ENCODE measurements at places on chromosomes 11 and 22.
A peak's percentile ranks its signal among the peaks of the same experiment; 100 is the strongest.

GRCh38 chr11:26859416-26859815 is 134.5 kb upstream of the FIBIN start:
- no peak for DNase-seq

- DNase-seq, result no peak
These were observed 133.7 kb upstream of the NARS2 start for GRCh38 chr11:78708388-78708787.

GRCh38 chr11:34926101-34926830 is 9.8 kb downstream of the PDHX start:
- peak; percentile 39 for DNase-seq

DNA sequence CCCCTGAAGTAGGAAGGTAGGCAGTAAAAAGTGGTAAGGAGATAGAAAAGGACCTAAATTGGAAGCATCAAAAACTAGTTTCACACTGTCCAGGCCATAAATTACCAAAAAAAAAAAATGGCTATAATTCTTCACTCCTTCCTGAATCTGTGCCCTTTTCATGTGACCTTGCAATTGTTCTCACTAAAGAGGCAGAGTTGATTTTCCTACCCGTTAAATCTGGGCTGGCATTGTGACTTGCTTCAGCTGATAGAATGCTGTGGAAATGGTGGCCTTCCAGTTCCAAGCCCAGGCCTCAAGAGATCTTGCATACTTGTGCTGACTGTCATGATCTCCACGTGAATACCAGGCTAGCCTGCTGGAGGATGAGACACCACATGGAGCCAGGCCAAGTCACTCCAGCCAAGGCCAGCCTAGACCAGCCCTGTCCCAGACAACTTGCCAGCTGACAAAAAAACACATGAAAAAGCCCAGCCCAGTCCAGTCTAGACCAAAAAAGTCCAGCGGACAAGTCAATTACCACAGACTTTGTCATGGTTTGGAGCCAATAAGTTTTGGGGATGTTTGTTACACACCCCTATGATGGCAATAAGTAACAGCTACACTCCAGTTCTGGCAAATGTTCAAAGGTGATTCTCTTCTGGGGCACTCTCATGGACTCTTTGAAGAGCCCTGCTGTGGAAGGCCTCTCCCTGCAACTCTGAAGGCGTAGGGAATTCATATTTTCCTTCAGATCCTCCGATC is 51.4 kb upstream of the NUP50 start:
- no peak for DNase-seq

- DNase-seq, result no peak
These were observed 6.4 kb downstream of the FGF19 start for GRCh38 chr11:69697469-69697843.

GRCh38 chr22:38272373-38273134 is at the start of gene TMEM184B:
Gene TMEM184B, minus strand, starts transcription at chr22:38273010. Its CDS starts 25,049 bp downstream, at chr22:38247961.
- peak; percentile 48 for DNase-seq

GRCh38 chr11:2096919-2097301 is 42.3 kb downstream of the IGF2 start:
- DNase-seq, result no peak

DNA sequence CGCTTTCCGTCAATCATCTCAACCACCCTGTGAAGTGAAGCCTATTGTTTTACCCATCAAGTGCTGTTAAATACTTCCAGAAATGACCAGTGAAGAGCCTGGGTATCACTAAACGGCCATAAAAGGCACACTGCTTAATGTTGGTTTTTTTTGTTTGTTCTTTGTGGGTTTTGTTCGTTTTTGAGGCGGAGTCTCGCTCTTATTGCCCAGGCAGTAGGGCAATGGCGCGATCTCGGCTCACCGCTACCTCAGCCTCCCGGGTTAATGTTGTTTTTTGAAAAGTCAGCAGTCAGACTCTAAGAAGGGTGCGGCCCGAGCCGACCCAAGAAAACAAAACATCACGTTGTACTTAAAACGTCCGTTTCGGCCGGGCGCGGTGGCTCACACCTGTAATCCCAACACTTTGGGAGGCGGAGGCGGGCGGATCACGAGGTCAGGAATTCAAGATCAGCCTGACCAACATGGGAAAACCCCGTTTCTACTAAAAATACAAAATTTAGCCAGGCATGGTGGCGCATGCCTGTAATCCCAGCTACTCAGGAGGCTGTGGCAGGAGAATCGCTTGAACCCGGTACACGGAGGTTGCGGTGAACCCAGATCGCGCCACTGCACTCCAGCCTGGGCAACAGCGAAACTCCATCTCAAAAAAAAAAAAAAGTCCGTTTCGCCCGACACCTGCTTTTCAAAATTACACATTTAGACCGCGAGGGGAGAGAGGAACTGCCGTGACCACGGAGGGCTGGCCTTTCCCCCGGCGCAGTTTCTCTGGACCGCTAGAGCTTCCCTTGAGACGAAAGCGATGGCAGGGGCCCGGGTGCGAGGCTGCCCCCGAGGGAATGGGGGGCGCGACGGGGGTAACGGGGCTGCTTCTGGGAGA is 714 bp downstream of the CD59 start:
- DNase-seq, result no peak

GRCh38 chr22:24400726-24401596 is 26.4 kb upstream of the ADORA2A start:
- no peak for DNase-seq
